T-helper 9 cell (primary cell): ENCODE measurements at places on chromosomes 11 and 22.

DNA sequence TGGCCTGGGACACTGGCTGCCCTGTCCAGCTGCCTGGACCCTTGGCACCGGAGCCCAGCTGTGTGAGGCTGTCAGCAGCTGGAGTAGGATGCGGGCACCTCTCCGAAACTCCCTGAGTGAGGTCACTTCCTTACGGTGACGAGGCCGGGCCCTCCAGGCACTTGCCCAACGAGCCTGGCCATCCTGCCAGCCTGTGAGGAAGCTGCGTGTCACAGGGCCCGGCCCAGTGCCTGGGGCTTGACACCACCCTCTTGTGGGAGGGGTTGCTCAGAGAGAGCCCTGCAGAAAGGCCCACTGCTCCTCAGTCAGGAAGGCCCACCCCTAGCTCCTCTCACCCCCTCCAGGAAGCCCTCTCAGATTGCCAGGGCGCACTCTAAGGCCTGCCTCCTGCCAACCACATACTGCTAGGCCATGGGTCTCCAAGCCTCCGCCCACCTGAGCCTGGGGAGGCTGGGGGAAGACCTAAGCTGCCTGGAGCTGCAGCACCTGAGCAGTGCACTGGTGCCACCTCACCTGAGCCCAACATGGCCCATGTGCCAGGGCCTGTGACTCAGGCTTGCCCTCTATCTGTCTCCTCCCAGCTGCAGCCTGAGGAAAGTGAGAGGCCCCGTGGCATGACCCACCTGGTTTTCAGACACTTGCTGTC lies 4.3 kb upstream of the PHLDA2 start:
- peak; percentile 36 for DNase-seq

- DNase-seq: no peak
Observed at GRCh38 chr11:126823274-126823673, 177.3 kb downstream of the KIRREL3 start.

DNA sequence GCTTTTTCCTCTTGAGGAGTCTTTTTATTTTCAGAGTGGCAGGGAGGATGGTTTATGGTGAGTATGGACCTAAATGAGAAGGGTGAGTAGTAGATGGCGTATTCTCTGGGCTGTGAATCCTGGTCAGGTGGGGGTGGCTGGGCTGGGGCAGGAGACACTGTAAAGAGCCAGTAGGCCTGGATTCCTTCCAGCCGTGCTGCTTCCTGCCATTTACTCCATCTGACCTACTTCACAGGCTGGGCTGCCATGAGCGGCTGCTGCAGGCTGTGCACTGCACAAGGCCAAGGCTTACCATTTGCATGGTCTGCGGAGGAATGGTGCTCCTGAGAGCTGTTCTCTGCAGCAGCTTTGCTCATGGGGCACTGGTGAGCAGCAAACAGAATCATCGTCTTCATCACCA lies 297.6 kb downstream of the KIRREL3 start:
- DNase-seq: no peak

- no peak for DNase-seq
Observed at GRCh38 chr11:908273-908672, 2.3 kb downstream of the CHID1 start.

- no peak for DNase-seq
Observed at GRCh38 chr11:77602381-77603088, 12.8 kb downstream of the AQP11 start.

DNA sequence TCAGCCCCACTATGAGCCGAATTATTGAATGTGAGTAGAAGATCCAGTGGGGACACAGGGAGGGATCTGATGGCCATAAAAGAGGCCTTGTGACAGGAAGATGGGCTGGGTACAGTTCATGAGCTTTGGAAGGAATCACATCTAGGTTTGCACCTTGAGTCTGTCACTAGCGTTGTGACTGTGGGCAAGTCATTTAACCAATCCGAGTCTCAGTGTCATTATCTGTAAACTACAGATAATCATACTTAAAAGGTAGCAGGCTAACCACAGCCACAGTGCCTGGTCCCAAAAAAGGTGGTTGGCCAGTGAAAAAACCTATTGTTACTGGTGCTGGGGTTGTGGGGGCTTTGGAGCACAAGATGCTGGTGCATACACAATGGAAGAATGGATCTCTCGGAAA lies 3.8 kb downstream of the HEPN1 start:
- DNase-seq: no peak
